ENCODE measurements at places on chromosomes 12 and 14.
A peak's percentile ranks its signal among the peaks of the same experiment; 100 is the strongest.

DNA sequence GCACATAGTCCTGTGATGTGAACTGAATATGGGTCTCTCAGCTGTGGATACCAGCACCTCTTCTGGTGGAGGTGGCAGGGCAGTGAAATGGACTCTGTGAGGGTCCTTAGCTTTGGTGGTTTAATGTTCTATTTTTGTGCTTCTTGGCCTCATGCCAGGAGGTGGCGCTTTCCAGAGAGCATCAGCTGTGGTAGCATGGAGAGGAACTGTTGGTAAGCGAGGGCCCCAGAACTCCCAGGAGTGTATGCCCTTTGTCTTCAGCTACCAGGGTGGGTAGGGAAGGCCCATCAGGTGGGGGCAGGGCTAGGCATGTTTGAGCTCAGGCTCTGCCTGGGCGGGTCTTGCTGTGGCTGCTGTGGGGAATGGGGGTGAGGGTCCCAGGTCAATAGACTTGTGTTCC, 241.7 kb downstream of the AEBP2 start:
- no peak for DNase-seq

DNA sequence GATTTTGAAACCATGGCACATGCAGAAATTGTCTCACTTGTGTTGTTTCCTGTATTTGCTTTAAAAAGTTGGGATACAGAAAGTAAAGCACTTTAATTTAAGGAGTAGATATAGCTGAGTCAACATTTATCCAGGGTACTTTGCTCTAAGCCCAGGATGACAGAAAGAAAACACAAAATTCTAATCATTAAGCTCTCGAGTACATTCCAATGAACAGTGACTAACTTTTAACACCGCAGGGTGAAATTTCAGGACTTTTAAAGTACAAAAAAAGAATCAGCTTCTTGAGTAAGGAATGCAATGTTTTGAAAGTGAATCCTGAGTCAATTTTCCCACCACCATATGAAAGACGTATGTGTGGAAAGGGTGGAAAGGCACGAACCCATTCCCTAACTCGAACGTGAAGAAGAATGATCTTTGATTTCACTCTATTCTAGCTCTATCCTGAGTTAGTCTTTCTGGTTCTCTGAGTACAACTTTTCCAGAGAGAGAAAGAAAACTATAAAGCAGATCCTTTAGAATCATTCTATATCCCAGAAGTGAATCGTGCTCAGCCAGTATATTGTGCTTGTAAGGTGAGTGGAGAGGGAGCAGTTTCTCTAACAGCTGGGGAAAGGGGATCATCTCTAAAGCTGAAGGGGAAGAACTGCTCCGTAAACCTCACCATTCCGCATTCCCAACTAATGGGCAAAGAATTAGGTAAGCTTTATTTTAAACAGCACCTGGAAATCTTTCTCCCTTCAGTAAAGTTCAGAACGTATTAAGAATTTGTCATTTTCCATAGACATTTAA, 779.0 kb upstream of the FLRT2 start:
- DNase-seq = no peak

- no peak for DNase-seq
Measured at GRCh38 chr14:72616811-72617210, 277.1 kb downstream of the DPF3 start.

- peak; percentile 90 for DNase-seq
Measured at GRCh38 chr14:55448141-55448614, 7.8 kb upstream of the TBPL2 start.

- no peak for DNase-seq
Measured at GRCh38 chr12:86777325-86777724, 521.1 kb upstream of the MGAT4C start.

GRCh38 chr12:115823635-115824034, 453.9 kb downstream of the MED13L start:
- DNase-seq = no peak

Measured in GM04503 (cell line).